Activated CD4-positive, alpha-beta T cell treated with anti-CD3 and anti-CD28 coated beads, Interleukin-2, amount 10 ng/mL, durations not matched to agents 7 days and 5 days (primary cell): ENCODE measurements at places on chromosomes 1 and 21.

DNA sequence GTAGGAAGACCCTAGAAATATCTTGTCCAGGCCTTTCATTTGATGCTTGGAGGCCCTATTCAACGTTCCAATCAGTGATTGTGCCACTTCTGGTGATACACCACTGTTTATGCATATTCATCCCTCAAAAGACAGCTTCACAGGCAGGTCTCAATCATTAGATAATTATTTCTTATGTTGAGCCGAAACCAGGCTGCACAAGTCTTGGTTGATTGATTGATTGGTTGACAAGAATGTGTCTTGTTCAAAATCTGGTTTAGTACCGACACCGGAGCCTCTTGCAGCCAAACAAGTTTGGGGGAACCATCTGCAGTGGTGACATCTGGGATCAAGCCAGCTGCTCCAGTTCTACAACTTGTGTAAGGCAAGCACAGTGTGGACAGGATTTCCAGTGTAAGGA, 20.1 kb downstream of the C8A start:
- DNase-seq, result no peak

DNA sequence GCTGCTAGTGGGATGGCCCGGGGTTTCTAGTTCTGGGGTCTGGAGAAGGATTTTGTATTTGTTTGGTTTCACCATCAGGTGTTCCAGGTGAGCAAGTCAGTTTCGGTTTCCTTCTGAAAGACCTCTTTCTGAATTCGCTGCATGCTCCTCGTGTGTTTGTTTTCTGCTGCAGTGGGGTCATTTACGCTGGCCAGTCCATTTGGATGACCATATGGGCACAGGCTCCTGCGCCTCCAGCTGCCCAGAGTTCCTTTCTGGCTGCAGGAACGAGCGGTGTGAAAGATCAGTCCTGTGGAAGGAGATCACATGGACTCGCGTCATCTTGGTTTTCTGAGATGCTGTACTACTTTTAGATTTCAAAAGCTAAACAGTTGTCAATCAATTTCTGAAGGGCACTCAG, 83.7 kb upstream of the GCLM start:
- no peak for DNase-seq

GRCh38 chr1:245091818-245092637, 62.8 kb upstream of the KIF26B start:
- DNase-seq, result no peak

DNA sequence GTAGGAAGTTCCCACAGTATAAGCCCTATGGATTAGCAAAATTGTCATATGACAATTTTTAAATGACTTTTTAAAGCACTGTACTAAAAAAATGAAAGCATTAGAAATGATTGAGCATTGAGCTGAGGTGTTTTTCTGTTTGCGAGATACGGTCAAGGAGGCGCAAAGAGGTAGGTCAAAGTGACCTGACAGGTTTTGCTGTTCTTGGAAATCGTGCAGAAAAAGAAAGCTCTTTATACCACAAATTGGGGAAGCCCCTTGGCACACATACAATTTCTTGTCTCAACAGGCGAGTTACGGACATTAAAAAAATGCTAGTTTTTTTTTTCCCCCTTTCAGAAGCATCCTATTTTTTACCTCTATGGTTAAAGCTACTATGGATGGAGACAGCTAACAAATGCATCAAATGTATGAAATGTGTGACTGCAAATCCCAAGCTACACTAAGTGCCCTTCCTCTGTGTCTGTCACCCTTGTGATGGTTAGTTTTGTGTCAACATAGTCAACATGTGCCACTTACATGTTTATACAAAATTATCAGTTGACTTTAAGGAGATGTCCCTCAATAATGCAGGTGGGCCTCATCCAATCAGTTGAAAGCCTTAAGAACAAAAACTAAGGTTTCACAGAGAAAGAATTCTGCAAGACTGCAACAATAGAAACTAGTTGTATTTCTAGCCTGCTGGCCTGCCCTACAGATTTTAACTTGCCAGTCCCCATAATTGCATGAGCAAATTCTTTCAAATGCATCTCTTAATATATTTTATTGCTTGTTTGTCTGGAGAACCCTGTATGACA, 29.3 kb downstream of the CRYZ start:
- no peak for DNase-seq

GRCh38 chr1:59384443-59384842, 87.5 kb downstream of the FGGY start:
- no peak for DNase-seq

- no peak for DNase-seq
These were observed 115.4 kb downstream of the TRABD2B start for GRCh38 chr1:47881505-47882442.

DNA sequence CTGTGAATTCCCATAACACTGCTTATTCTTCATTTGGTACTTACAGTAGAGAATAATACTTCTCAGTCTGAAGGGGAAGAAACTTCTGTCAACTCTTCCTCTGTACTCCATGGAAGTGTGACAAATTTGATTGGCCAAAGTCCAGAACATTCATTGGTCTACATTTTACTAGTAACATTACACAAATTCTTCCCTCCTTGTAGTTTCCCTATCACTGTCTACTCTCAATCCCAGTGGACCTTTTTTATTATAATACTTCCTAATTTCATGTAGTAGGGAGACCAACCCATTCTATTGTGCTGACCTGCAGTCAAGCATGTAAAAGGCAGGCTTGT, 74.7 kb downstream of the ALG6 start:
- DNase-seq, result no peak

DNA sequence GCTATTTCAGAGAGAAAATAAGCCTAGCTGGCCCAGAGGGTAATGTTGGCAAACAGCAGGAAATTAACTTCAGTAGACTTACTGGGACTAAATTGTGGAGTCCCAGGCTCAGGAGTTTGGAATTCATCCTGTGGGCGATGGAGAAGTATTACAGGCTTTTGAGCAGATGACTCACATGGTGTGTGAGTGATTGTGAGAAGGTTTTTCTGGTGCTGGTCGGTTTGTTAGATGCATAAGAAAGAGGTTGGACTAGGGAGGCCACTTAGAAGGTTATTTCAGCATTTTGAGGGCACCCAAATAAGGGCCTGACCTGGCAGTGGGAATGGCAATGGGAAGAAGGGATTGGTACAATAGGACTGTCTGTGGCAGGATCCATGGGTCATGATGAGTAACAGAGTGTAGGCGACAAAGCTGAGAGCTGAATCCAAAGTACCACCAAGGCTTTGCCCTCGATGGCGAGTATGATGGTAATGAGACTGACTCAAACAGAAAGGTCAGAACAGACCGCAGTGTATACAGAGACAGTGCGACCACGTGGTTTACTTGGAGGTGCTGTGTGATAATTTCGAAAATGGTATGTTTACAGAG, 69.2 kb upstream of the KIF26B start:
- no peak for DNase-seq

GRCh38 chr1:200115532-200115931, 88.0 kb downstream of the NR5A2 start:
- no peak for DNase-seq

DNA sequence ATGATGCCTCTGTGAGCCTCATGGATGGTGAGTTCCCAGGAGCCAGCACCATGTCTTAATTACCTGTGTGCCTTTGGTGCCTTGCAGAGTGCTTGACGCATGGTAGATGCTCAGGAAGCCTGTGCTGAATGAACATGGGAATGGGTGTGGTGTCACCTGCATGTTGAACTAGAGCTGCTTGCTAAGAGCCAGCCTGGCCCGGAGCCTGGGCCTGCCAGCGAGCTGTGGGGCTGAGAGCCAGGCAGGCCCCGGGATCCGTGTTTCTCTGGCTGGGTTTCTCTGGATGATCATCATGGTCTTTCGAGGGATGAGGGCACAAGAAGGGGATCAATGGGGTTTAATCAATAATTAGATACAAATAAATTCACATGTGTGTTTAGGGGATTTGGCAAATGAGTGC, 6.7 kb upstream of the TEX35 start:
- no peak for DNase-seq

DNA sequence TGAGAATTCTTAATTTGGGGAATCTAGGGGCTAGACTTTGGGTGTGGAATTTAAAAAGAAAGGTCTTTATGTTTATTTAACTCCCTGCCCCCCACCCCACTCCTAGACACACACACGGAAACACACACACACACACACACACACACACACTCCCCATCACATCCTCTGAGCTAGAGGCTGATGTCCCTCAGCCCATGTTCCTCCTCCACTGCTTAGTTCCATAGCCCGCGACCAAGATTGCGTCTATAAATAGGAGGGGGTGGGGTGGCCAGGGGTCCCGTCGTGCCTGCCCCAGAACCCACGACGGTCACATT, 655 bp upstream of the KIRREL1 start:
- no peak for DNase-seq

GRCh38 chr1:107132195-107132594, 8.6 kb upstream of the NTNG1 start:
- DNase-seq, result no peak
